ENCODE measurements at places on chromosomes 3 and 15.

DNA sequence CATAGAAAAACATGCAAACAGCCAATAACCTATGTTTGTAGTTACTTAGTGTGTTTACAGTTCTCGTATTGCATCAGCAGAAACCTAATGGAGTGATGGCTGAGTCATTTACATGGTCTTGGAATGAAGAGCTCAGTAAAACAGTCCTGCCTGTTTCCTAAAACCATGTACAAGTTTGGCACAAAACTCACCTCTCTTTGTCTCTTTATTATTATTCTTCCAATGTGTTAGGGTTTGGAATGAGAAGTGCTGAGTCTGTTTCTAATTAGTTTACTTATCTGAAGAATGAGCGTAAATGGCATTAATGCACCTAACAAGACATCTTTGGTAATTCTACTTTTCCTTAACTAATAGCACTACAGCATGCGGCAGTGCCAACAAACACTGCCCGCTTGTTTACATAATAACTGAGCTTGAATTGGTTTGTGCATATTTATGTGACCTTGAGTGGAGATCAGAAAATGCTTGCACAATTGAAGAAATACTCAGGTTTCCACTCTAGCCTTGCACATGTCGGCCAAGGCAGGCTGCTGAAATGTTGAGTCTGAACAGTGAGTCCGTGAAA is 385.4 kb upstream of the SEMA6D start:
- no peak for DNase-seq

DNA sequence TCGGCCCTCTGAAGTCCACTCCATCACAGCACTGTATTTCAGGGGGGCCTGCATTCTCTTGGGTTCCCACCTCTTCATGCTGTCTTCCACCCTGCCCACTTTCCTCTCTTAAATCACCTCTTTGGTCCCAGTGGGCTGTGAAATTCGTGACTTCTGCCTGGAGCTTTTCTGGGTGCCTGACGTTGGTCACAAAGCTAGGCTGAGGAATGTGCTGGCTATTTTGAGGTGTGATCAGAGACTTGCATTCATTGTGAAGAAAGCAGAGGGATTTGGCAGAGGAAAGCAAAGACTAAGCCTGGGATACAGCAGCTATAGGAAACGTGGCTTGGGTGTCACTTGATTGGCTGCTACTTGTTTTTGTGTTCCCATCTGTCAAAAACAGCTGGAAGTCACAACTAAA is 202.5 kb downstream of the SATB1 start:
- no peak for DNase-seq

- no peak for DNase-seq
Measured at GRCh38 chr3:41293169-41293681, 93.9 kb downstream of the CTNNB1 start.

DNA sequence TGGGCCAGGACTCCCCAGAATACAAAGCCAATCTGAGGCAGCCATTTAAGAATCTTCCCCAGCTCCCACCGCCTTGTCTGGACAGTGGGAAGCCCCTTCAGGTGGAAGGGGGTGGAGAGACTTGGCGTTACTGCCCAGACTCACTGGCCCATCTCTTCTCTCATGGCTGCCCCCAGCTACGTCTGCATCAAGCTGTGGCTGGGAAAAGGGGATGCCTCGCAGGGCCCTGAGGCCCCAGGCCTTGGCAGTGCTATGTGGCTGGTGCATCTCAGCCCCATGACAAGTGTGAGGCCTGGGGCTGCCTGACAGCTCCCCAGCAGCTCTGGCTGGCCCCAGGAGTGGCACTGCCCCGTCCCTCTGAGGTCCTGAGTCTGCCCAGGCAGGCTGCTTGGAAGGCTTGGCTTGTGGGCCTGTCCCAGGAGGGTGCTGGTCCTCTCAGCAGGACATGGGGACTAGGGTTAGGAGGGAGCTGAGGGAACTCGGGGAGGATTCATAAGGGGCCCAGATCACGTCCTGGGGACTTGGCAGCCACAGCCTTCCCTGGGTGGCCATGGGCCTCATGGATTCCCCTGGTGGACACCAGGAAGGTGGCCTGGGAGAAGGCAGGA is 20.2 kb upstream of the SLC41A3 start:
- no peak for DNase-seq

GRCh38 chr3:12957339-12957738 is 115.9 kb downstream of the IQSEC1 start:
- no peak for DNase-seq

Data from activated naive CD8-positive, alpha-beta T cell treated with anti-CD3 and anti-CD28 coated beads, Interleukin-2, amount 10 ng/mL, durations not matched to agents 7 days and 5 days (primary cell).